CD4-positive, alpha-beta T cell treated with Interleukin-6 at 100 ng/mL for 8 hours (primary cell): ENCODE measurements at places on chromosomes 2 and 18.
A peak's percentile ranks its signal among the peaks of the same experiment; 100 is the strongest.

- no peak for DNase-seq
Observed at GRCh38 chr18:3110034-3110752, 97.2 kb upstream of the LPIN2 start.

DNA sequence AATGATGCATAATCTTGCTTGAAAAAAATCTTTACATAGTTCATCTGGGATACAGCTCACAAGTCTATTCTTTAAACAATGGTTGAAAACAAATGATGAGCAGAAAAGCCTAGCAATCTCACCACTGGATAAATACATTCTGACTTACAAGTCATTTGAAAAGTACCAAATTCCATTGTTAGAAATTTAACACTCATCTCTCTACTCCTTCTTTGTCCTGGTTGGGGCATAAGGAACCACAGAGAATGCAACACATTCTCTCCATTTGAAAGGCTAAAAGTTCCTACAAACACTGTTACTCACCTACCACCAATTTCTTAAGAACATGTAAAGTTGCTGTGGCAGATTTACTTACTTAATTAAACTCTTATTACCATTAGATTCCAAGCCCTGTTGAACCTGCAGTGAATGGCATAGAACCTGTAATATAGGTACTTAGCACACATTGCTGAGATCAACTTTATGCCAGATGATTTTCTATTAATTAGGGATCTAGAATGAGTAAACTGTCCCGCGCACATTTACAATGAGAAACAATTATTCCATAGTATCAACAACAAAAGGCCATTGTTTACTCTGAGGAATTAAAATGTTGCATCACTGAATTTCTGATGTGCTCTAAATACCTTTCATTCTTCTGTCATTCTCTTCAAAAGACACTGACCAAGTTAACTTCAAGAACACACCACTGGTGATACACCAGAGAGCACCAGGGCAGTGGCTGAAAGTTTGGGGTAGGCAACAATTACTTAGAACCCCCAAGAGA, 69.6 kb downstream of the CABYR start:
- DNase-seq: no peak

DNA sequence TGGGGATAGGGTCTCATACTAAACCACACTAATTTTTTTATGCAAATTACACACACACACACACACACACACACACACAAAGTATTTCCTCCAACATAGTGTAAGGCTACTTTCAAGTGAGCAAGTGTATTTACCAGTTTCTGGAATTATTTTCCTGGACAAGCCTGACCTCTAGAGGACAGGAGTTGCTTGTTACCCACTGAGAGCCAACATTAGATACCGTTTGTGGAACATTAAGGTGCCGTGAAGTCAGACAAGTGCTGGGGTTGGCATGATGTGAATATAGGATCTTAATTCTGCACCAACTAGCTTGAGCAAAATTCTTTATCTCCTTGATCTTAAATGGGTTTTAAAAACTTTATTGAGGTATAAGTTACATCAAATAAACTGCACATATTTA, 39.3 kb upstream of the SERPINB2 start:
- no peak for DNase-seq

DNA sequence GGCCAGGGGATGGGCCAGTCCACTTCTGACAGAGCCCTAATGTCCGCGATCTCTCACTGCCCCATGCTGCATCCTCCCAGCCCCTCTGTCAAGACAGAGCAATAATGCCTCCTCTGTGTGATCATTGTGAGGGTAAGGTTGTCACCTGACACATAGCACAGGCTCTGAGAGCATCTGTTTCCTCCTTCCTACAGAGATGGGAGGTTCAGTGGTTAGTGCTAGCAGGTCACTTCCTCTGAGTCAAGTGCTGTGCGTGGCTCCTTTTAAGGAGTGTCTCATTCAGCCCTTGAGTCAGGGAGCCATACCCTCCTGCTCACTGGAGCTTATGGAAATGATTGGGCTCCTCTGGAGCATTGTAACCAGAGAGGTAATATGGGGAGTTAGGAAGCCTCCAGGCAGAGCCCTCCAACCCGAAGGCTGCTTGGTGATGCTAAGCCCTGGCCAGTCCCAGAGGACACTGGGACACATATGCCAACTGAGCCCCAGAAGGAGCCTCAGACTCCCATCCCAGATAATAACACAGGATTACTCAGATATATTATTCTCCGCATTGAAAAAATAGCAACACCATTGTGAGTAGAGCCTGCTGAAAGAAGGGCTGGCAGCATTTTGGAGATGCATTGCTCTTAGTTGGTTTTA, 189.0 kb downstream of the GALNT1 start:
- DNase-seq: no peak

DNA sequence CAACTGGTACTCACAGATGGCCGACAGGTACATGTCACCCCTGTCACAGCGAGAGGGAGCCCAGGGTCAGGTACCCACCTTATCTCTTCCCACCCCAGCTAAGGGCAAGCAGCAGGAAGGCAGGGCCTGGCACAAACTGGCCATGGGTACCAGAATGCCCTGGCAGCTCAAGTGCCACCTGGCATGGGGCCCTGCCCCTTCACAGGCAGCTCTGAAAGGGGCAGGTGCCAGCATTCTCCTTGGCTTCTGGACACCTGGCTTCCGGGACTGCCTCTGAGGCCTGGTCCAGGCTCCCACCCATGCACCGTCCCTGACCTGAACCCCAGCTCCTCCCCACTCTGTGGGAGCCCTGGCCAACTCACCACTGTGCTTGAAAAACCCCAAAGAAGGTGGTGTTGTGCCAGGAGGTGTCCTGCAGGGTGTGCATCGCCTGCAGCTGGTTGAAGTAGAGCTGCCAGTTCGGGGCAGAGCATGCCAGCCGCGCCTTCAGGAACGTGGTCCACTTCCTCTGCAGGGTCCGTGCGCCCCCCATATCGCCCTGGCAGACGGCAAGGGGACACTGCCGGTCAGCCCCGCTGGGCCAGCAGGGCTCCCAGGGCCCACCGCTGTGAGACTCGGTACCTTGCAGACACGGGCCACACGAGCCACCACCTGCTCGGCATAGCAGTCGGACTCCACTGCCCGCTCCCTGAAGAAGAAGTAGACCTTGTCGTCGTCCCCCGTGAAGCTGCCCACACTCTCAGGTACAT, 5.4 kb downstream of the SEMA4C start:
- DNase-seq: no peak

DNA sequence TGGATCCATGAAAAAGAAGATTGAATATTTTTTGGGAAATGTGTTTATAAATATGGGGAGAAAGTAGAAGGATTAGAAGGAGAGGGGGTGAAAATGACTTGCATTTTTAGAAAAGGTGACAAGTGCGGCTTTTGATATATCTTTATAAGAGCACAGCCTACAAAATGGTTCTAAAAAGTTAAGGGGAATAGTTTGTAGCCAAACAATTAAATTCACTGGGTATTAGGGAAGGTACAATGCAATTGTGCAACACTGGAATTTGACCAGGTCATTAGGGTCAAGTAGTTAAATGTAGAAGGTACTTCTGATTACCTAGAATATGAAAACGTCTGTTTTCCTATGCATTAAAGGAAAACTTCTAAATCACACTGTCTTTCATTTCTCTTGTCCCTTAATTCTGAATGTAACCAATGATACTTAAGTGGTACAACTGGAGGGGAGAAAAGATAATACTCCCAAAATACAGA, 44.5 kb upstream of the SERTAD2 start:
- no peak for DNase-seq

DNA sequence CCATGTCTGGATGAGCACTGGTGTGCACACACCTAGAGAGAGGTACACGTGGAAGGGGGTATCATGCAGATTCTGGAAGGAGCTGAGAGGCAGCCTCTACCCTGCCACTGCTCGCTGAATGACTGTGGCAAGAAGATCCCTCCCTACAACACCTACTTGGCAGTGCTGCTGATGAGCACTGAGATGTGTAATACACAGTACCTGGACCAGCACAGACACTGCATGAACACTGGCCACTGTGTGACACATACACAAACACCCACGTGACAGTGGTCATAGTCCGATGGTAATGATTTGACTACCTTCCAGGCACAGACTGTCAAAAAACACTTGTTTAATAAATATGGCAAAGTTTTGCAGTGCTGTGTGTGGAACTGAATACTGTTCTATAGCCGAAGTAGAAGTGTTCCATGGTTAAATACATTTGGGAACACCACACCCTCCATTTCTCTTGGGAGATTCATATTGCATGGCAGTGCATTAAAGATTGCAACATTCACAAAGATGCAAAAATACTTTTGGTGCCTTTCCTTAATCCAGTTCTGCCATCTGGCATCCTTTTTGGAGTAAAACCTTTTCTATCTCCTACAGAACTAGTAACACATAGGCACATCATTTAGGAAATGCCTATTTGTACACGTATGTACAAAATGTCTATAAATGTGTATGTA, 29.6 kb downstream of the MRPS5 start:
- no peak for DNase-seq

DNA sequence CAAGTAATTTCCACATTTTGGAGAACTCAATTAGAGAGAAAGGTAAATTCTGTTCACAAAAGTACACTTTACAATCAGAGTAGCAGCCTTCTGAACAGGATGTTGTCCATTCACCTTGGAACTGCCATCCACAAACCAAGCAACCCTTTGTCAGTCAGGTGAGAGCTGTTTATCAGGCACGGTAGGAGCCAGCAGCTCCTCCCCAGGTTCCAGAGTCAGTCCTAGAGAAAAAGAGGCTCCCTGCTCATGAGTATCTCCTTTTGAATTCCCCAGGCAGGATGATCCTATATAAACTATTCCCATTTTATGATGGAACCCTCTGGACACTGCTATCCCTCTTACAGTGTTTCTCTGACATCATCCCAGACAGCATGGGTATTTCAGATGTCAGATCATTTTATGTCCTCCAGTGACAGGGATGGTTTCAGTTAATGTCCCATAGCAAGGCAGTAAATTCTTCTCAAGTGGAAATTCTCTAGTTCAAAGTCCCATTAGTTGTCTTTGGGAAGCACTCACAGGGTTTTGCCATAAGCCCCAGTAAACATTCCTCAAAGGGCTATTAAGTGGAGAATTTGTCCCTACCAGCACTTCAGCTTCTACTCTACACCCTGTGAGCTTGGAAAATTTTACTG, 34.5 kb upstream of the CSRNP3 start:
- DNase-seq: no peak

GRCh38 chr2:119333360-119333759, 33.3 kb downstream of the C2orf76 start:
- no peak for DNase-seq

GRCh38 chr2:8412082-8412481, 269.8 kb upstream of the ID2 start:
- no peak for DNase-seq

DNA sequence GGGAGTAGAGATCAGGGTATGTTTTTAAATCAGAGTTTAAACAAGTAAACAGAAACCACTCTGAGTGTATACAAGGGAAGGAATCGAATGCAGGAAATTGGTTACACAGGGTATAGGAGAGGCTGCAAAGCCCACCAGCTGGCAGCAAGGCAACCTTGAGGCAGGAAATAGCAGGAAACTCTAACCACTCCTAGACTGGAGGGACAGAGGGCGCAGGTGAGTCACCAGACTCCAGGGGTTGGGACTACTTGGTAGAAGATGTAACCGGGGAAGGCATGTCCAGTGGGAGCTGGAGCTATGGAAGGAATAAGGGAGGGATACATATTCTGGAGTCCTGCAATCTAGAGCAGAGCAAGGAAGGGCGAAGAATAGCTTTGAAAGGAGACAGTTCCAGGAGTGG, 152.3 kb downstream of the MEIS1 start:
- no peak for DNase-seq

- DNase-seq: no peak
Observed at GRCh38 chr2:58762176-58762781, 521.2 kb upstream of the FANCL start.

- no peak for DNase-seq
Observed at GRCh38 chr2:58834404-58834803, 593.3 kb upstream of the FANCL start.

GRCh38 chr2:9753276-9753600, 90.0 kb upstream of the TAF1B start:
- DNase-seq: peak; percentile 57

DNA sequence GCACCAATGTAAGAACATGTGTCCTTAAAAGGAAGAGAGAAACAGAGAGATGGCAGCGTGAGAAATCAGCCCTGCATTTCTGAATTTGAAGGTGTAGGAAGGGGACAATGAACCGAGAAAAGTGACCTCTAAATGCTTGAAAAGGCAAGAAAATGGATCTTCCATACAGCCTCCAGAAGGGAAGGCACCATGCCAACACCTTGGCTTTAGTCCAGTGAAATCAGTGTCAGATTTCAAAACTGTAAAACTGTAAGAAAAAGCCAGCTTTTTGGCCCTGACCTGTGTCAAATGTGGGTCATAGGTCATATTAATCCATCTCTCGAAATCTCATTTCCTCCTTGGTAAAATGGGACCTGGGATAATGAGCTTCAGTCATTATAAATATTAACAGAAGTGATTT, 762.3 kb downstream of the DCDC2C start:
- no peak for DNase-seq

- DNase-seq: no peak
Observed at GRCh38 chr2:33110461-33110860, 163.7 kb downstream of the LTBP1 start.

- no peak for DNase-seq
Observed at GRCh38 chr2:189225032-189225431, 45.5 kb upstream of the COL5A2 start.

DNA sequence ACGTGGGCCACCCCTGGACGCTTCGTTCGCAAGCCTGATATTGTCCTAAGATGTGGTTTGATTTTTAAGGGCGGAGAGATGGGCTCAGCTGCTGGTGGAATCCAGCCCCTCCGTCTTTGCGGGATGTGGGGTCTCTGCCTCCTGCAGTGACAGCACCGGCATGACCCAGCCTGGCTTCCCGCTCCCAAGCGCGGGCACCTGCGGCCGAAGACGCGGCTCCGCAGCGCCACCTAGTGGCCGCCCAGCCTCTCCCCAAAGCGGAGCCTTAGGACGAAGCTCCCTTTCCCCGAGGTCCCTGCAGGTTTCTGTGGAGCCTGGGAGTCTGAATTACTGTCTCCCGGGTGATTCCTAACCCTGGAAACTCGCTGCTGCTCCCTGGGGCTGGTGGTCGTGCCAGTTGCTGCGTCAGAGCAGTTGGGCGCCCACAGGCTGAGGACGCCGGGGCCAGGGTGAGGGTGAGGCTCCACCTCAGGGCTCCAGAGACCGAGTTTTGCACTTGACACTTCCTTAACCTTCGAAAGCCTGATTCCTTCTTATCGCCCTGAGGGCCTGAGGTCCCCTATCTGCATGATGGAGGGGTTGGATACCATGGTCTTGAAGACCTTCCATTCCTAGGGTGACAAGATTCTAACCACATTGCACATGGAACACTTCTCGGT, 137.5 kb downstream of the TPO start:
- peak; percentile 49 for DNase-seq
